ENCODE measurements at places on chromosomes 6 and 20.

DNA sequence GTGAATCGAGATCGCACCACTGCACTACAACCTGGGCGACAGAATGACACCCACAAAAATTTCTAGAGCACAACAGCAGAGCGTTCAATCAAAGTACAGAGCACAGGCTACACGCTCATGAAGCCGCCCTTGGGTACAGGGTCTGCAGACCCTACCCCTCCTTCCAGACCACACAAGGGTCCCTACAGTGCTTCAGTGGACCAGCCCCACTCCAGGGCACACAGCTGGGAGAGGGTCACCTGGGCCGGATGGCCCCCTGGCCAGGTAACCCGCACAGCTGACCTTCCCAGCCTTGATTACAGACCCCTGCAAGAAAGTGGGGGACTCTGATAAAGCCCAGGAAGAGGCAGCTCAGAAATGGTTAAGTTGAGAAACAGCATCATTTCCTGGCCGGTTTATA, 63.6 kb downstream of the RIPOR3 start:
- no peak for DNase-seq

DNA sequence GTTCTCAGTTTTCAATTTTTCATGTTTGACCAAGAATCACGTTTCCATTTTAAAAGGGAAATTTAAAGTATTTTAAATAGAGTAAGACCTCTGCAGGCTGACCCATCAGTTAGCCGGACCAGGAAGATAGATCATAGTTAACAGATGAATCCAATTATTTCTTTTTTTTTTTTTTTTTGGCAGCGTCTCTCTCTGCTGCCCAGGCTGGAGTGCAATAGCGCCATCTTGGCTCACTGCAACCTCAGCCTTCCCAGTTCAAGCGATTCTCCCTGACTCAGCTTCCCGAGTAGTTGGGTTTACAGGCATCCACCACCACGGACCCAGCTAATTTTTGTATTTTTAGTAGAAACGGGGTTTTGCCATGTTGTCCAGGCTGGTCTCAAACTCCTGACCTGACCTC, 256.7 kb upstream of the CNR1 start:
- DNase-seq, result no peak

GRCh38 chr6:142934599-142934998, 10.4 kb downstream of the HIVEP2 start:
- DNase-seq, result no peak

DNA sequence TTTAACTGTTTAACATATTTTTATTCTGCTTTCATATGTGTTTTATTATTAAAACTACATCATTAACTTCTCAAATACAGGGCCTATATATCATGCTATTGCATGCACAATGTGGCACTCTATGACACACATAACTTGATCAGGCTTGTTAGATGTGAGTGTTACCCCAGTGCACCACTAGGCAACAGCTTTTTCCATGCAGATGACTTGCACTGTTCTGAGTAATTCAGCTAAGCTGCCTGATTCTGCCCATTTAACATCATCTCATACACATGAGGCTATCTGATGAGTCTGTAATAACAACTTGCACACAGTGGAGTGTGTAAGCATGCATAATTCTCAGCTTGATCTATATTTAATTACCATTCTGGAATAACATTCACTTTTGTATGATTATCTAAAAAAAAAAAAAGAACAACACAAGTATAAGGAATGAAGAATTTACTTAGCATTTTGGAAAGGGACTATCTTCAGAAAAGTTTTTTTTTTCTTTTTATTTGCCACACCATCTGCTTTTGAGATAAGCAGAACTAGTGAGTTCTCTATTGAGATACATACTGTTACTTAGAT, 83.1 kb downstream of the GRM1 start:
- DNase-seq, result no peak

- DNase-seq, result no peak
Measured at GRCh38 chr6:48199499-48199898, 88.5 kb upstream of the PTCHD4 start.

All from stimulated activated naive CD4-positive, alpha-beta T cell treated with Interleukin-2 at 50 U/mL for 16 hours (primary cell).